Fibroblast of pulmonary artery (primary cell): ENCODE measurements at places on chromosomes 4 and X.
A peak's percentile ranks its signal among the peaks of the same experiment; 100 is the strongest.

DNA sequence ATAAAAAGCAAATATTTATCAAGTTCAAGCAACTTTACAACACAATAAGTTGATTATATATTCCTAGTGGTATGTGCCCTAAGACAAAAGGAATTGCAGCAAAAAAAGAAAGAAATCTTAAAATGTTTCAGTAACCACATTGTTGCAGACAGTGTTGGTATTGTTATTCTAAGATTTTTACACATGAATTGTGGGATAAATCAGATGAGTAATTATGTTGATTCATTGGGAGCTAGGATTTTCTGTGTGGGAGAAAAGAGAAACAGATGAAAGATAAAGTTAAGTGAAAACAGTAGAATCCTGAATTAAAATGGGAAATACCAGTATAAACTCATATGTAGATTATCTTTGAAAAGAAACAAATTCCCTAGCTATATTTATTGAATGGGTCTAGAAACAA is 362.4 kb downstream of the PPP3CA start:
- DNase-seq = peak; percentile 68

- DNase-seq = no peak
Measured at GRCh38 chrX:53125506-53125905, 31.6 kb downstream of the KANTR start.

DNA sequence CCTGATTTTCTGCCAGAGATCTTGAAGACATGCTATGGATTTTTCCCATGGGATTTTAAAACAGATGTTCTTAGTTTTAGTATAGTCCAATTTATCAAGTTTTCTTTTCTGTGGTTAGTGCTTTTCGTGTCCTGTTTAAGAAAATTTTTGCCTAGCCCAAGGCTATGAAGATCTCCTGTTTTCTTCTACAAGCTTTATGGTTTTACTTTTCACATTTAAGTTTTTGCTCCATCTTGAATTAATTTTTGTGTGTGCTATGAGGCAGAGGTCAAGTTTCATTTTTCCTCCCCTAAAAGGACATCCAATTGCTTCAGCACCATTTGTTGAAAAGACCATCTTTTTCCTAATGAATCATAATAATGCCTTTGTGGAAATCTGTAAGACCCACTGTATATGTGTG is 65.6 kb downstream of the POLR2B start:
- DNase-seq = no peak

GRCh38 chrX:41868392-41868977 is 54.9 kb downstream of the CASK start:
- DNase-seq = no peak

GRCh38 chr4:36551697-36552214 is 270.3 kb downstream of the DTHD1 start:
- DNase-seq = no peak

DNA sequence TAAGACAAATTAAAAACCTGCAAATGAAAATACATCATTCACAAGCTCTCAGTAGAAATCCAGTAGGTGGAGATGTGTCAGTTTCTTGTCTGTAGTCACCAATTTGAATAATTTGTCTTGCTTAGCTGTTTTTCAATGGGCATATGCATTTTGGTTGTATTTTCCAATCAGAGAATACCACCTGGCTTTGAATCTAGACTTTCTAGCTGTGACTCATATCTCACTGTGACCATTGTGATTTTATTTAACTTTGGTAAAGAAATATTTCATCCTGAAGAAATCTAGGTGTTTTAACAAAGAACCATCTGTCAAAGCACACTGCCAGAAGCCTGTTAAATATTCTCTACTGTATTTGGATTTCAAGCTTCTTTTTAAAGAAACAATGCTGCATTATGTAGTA is 1650.6 kb upstream of the IGFBP7 start:
- DNase-seq = no peak

GRCh38 chr4:5118994-5119835 is 67.9 kb downstream of the STK32B start:
- no peak for DNase-seq

DNA sequence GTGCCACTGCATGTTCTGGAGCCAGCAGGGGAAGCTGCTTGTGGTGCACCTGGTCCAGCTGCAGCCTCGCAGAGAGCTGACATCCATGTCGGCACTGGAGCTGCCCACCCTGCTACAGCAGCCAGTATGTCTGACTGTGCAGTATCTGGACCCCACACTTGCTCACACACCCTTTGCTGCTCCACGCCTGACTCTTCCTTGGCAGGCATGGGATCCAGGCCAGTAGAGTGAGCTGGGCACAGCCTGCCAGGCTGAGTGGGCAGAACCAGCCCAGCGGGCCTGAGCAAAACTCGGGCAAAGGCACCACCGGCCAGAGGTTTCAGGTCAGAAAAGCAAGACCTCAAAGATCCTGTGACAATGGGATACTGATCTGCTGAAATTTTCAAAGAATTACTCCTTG is 690.1 kb downstream of the STPG2 start:
- no peak for DNase-seq

GRCh38 chr4:181281451-181281850 is 961.8 kb upstream of the TENM3 start:
- DNase-seq = no peak
